ENCODE measurements at places on chromosomes 2 and 18.

GRCh38 chr18:13290856-13291271 is 72.3 kb downstream of the LDLRAD4 start:
- DNase-seq = no peak

DNA sequence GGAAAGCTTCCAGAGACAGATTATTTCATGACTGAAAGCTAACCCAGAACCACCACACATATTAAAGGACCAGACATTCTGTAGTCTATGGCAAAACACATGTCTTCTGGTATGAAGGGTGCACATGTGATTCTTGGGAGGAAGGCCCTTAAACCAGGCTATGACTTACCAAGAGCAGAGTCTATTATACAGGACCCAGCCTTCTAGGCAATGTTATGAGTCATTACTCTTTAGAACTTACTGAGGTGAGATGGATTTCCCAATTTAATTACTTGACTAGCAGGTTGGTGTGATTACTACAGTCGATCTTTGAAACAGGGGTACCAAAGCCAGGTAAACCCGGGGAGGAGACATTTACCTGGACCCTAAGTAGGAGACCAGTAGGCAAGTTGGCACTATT is 350.8 kb downstream of the TRIB2 start:
- DNase-seq = no peak

GRCh38 chr2:20635675-20636584 is 15.0 kb downstream of the HS1BP3 start:
- DNase-seq = peak; percentile 86

DNA sequence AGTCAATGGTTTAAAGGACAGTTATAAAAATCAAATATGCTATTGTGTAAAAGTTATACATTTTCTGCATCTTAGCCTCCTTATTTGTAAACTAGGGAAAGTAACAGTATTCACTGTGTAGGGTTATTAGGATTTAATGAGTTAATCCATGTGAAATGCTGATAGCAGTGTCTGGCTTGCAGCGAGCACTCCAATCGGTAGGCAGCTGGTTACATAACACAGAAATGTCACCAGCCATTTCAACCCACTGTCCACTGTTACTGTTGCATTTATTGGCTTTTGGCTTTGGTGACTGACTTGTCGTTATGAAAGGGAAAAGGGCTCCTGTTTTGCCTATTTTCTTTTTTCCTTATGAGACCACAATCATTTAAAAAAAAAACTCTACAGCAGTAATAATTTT is 38.9 kb downstream of the ID2 start:
- DNase-seq = no peak

- DNase-seq = peak; percentile 94
Observed at GRCh38 chr18:37393945-37394609, 171.5 kb downstream of the CELF4 start.

DNA sequence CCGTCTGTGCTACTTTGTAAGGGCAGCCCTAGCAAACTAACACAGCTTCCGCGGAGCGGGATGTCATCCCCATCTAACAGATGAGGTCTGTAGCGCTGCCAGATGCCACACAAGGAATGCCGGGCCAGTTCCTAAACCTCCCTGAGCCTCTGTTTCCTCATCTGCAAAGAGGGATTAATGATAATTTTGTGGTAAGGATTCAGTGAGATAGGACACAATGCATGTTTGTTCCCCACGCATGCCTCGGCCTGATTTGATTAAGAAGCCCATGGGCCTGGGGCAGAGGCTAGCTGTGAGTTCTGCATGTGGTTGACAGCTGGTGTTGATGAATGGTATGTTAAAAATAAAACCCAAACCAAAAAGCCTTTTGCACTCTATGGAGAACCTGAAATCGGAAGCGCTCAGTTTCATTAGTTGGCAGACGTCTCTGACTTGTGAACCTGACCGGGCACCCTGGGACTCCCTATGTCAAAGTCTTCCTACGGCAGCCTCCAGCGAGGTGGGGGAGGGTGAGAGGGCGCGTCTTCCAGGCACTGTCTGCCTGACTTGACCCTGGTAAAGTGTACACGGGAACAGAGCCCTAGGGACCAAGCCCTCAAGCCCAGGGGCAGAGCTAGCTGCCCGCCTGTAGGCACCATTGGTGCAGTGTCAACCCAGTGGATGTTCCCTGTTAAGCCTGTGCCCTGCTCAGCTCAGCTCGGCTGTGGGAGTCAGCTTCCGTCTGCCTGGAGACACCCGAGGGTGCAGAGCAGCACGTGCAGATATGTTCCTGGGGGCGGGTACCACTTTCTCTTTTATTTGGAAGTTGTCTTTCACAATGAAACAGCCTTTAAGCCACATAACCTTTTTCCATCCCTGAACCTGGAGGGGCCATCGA is 14.8 kb upstream of the INHBB start:
- no peak for DNase-seq

DNA sequence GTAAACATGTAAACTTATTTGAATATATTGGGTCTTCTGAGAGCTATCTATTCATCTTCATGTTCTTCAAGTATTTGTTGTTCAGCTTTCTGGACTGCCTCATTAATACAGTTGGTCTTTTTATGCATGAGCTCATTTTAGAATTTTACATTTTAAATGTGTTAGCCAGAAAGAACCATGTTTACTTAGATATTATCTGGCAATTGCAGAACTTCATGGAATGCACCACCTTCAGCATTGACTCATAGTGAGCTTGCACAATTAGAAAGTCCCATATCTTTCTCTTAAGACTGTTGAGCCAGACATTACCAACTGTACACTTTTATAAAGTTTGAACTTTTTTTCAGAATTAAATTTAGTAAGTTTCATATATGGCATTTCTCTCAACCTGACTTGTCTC is 536.7 kb downstream of the RIT2 start:
- no peak for DNase-seq

GRCh38 chr2:106358081-106358480 is 110.1 kb downstream of the RGPD3 start:
- DNase-seq = no peak

GRCh38 chr2:173808718-173809117 is 156.5 kb downstream of the SP3 start:
- DNase-seq = no peak

GRCh38 chr2:26721115-26722032 is 28.9 kb downstream of the KCNK3 start:
- DNase-seq = peak; percentile 65

DNA sequence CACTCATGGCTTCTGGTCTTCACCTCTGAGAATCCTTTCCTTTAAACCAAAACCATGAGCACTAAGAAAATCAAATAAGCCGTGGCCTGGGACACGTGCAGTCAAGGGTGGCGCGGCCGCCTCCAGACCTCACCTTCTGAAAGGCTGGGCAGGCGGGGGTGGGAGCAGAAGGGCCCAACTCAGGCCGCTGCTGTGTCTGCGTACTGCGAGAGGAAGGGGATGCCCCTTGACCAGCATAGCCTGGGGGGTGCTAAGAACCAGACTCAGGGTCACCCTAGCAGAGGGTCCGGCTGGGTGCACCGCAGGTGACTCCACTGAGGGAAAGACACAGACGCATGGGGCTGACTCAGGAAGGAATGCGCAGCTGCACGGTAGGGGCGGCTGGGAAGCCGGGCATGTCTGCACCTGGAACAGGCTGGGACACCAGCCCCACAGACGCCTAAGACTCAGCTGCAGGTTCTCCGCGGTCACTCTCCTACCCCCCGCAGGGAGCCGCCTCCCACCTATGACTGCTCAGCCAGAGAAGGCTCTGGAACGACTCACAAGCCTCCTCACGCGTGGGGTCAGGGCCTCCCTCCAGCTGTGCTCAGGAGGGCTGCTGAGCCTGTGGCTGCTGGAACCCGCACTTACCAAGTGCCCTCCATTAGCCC is 432.4 kb upstream of the MYT1L start:
- no peak for DNase-seq

- peak; percentile 8 for DNase-seq
Observed at GRCh38 chr2:69993048-69993565, 31.7 kb upstream of the ASPRV1 start.
